ENCODE measurements at places on chromosomes 11 and 22.

- DNase-seq: no peak
Observed at GRCh38 chr11:64814712-64815187, 4.4 kb upstream of the MEN1 start.

- no peak for DNase-seq
Observed at GRCh38 chr22:27110665-27111451, 453.5 kb downstream of the MIAT start.

DNA sequence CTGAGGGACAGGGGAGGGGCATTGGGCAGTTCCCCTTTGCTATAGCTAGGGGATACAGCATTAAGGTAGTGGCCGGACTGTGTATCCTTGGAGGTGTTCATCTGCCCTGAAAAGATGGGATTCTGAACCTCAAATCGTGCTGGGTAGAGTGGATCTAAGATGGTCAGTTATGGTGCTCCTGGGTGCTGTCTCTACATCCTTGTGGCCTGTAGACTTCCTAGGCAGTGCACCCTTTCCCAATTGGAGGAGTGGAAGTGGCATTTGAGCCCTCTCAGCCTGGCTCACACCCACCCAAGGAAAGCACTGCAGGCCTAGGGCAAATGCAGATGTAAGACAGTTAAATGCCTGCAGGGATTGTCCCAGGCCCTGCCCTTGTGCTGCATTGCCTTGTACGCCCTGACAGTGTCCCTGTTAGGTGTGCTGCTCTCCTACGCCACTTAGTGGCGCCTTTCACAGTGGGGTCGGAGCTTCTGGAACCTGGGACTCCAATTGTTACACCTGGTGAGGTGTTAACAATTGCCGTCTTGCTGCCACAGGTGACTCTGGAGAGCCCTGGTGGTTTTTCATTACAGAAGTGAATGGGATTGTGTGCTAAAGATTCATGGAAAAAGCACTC is 35.0 kb downstream of the PPFIBP2 start:
- no peak for DNase-seq

DNA sequence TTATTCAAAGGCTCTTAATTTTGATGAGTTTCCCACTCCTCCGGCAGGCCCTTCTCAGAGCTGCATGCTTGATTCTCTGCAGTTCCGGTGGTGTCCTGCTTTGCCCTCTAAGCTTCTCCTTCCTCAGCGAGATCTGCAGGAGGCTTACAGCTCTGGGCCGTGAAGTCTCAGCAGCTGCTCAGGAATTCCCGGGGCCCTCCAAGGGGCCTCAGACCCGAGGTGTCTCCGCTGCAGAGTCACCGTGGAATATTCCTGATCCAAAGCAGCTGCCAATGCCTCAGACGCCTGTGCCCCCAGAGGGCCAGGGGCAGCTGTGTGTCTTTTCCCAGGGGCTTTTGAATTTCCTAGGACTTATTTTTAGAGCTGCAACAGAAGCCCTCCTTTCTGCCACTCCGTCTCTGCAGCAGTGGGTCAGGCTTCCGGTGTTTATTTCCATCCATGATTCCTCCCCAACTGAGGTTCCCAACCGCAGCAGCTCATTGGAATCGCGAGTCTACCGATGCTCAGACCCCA is 37.2 kb downstream of the RPS6KA4 start:
- no peak for DNase-seq

- no peak for DNase-seq
Observed at GRCh38 chr22:22810018-22810427, 77.6 kb upstream of the IGLL5 start.
